ENCODE measurements at places on chromosomes 7 and 10.

GRCh38 chr10:58237014-58237834, 30.5 kb downstream of the IPMK start:
- DNase-seq: no peak

GRCh38 chr7:66105263-66105748, 9.3 kb upstream of the CRCP start:
- DNase-seq: no peak

GRCh38 chr7:4809091-4809591, 33.7 kb downstream of the AP5Z1 start:
- no peak for DNase-seq

- DNase-seq: peak; percentile 30
Observed at GRCh38 chr10:97633921-97634320, 621 bp upstream of the MORN4 start.

GRCh38 chr7:81721437-81721836, 48.4 kb downstream of the HGF start:
- DNase-seq: no peak
